ENCODE measurements at places on chromosomes 3 and 15.

GRCh38 chr3:193980326-193980725, 155.6 kb upstream of the HES1 start:
- no peak for DNase-seq

DNA sequence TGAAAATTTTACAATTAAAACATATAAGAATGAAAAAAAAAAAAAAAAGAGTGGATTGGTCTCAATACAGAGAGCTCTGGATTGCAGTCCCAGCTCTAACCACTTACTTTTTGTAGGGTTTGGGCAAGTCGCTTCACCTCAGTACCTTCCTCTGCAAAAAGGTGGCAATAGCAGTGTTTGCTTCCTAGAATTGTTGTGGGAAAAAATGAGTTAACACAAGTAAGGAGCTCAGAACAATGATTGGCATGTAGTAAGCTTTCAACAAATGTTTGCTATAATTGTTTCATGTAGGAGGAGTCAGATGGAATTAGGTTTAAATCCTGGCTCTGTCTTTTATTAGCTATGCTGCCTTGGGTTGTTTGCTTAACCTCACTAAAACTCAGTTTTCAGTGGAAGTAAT, 425.2 kb upstream of the TBL1XR1 start:
- DNase-seq, result no peak

DNA sequence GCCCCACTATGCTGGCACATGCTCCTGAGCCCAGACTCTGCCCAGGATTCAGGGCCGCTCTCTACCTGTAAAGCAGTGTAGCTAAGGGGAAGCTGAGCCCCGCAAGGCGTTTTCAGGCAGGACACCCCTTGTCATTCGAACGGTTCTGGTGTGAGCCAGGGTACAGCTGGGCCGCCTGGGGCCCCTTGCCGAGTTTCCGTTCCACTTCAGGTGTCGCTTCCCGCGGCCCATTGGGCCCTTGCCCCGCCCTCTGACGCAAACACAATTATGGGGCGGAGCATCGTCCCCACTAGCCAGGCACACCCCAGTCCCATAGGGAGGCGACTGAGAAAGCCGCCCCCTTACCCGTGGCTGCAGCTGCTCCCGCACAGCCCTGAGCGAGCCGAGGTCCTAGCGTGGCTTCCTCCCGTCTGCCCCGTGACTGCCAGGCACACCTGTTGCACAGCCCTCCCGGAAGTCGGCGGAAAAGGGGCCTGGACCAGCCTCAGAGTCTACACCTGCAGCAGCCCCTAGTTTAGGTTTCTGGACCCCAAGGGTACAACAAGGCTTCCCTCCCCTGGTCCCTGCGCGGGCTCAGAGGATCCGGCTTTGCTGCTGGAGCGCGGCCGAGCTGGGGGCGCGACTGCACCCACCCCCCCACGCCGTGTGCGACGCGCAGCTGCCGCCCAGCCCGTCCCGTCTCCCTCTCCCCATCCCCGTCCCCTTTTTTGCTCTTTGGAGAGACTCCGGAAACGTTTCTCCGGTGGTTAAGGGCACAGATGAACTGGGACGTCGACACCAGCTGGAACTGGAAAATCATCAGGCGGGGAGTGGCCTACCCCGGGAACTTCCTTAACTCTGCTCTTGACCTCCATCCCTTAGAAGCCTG, at the start of gene PLSCR2:
Gene PLSCR2 (minus strand): TSS at position 412 of the 868 bp plus-strand sequence. CDS start 9,657 bp downstream, outside the sequence.
- peak; percentile 57 for DNase-seq

DNA sequence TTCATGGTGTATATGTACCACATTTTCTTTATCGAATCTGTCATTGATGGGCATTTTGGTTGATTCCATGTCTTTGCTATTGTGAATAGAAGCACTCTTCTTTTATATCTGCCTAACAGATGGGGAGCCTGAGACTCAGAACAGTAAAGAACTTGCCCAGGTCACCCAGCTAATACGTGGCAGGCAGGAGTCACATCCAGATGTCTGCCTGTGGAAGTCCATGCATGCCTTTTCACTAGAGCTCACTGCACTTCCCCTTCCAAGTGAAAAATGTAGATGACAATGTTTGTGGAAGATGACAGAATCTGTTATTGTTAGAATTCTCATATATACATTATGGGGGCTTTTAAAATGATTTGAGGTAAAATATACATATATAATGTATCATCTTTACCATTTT, 165.0 kb downstream of the PDZRN3 start:
- DNase-seq, result no peak

DNA sequence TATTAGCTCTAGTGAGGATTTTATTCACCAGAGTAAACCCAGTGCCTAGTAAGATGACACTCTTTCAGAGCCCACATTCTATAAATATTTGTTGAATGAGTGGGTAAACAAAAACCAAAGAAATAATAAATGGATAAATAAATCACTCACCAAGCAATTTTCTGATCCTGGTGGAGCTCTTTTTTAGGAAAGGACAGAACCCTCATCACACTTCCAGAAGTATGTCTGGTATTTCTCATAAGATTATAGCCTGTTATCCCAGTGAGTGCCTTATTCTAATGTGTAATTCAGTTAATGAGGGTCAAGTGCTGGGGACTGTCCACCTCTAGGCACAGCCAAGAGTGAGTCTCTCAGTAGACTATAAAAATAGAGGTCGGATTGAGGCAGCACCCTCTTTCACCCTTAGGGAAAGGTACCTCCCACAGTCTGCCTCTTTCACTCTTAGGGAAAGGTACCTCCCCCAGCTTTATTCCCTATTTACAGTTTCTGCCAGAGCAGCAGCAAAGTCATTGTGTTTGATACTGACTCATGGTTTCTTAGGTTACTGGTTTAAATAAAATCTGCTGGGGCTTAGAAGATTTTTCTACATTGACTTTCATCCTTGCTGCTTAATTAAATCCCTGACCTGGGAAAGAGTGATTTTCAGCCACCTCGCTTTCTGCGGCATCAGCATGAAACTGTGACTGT, 145.0 kb downstream of the STAC start:
- DNase-seq, result no peak

GRCh38 chr3:2454865-2455264, 356.2 kb downstream of the CNTN4 start:
- DNase-seq, result no peak

GRCh38 chr15:63597038-63597790, at the start of gene FBXL22:
Gene FBXL22 (plus strand): TSS chr15:63597387. CDS start chr15:63597393, 6 bp downstream.
- no peak for DNase-seq

DNA sequence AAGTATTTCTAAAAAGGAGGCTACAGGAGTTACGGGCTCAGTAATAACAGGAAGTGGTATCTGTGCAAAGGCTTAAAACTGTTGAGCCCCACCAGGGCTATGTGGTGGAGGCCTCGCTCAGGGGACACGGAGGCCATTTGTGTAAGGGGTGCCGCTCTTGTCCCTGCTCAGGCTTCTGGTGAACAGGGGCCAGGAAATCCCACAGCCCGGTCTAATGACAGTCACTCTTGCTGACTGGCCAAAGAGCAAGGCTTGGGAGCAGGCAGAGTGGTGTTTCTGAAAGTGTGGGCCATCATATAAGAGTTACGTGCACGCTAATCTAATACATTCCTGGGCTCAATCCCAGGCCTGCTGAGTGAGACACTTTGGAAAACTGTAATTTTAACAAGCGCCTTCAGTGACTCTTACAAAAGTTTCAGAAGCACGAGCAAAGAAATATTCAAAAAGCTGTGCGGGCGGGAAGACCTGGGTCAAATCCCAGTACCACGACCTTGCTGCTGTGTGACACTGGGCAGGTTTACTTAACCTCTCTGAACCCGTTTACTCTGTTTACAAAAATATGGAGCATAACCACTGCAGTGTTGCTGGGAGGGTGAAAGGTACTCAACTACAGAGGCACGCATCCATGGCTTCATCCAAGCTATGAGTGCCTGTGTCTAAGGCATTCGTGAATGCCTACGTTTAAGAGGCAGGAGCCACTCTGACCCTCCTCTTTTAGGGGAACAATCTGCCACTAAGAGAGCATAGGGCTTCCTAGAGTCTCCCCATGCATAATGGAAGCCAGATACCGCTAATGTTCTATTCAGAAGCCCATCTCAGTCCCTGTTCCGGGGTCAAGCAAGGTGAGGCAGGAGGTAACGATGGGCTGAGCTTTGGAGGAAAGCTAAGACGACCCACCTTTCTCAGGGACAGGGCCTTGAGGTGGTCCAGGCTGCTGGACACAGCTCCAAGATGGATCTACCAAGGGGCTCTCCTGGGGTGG, 2.0 kb downstream of the ATP10A start:
- DNase-seq, result no peak

DNA sequence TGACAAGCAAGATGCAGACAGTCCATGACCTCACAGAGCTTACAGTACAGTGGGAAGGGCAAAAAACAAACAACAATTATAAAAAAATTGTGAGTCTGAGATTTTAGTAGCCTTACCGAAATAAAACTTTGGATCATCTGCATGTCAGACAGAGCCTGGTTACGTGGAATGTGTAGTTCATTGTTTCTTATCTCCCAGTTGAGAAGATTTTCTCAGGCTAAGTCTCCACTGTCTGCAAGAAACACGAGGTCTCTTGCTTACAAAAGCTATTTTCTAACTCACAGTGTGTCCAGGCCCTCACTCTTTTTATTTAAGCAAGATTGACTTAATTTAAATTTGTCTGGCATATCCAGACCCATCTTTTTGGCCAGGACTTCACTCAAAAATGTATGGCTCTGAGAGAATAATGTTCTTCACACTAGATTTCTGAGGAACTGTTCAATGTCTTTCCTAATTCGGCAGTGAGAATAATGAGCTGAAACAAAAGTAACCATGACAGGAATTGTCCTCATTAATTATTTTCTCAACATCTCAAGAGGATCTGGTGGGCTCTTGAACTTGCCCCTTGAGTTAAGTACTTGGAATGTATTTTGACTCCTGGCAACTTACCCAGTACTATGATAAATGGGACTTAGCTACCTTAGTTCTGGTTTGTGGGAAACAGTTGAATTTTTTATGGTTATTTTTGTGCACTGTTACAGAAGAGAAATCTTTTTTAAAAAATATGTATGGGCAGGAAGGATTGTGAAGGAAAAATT, 265.1 kb upstream of the COL8A1 start:
- no peak for DNase-seq

- no peak for DNase-seq
These were observed 92.4 kb upstream of the ANKRD34C start for GRCh38 chr15:79190093-79190492.

DNA sequence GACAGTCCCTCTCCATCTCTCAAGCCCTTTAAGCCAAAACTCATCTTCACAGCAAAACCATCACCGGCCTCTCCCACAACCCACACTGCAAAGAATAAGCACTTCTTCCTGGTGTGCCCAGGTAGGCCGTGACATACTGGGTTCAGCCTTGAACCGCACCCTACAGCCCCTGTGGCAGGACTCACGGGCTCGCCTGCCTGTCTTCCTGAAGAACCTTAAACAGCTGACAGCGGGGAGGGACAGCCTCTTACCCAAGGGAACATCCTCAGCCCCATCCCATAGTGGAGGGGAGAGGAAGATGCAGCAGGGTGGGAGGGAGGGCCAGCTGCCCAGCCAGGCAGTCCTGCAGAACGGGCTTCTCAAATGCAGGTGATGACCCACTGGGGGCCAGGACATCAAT, 40.2 kb downstream of the TBC1D2B start:
- no peak for DNase-seq

- peak; percentile 22 for DNase-seq
These were observed 4.6 kb upstream of the EPB42 start for GRCh38 chr15:43225201-43225949.

DNA sequence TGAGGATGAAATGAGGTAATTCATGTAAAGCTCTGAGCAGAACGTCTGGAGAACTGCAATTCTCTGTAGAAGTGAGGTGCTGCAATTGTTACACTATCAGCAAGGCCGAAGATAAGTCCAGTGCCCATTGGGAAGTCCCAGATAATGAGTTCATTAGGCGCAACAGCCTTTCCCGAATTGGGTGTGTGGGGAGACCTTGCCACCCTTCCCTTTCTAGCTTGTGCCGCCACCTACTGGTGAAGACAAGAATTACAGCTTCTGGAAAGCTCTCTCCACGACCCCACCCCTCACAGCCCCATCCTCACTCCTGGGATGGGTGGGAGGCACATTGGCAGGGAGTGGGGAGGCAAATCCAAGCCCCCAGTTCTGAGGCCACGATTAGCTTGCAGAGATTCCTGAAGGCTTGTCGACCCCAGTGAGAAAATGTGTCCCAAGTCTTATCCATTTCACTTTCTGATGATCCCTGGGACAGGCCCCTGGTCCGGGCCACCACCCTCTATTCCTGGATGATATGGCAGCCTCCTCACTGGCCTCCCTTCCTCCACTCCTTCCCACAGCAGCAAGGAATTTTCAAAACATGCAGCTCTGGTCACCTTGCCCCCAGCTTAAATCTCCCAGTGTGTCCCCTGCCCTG, 36.4 kb downstream of the FAM3D start:
- peak; percentile 57 for DNase-seq
